ENCODE measurements at places on chromosomes 6 and 20.

DNA sequence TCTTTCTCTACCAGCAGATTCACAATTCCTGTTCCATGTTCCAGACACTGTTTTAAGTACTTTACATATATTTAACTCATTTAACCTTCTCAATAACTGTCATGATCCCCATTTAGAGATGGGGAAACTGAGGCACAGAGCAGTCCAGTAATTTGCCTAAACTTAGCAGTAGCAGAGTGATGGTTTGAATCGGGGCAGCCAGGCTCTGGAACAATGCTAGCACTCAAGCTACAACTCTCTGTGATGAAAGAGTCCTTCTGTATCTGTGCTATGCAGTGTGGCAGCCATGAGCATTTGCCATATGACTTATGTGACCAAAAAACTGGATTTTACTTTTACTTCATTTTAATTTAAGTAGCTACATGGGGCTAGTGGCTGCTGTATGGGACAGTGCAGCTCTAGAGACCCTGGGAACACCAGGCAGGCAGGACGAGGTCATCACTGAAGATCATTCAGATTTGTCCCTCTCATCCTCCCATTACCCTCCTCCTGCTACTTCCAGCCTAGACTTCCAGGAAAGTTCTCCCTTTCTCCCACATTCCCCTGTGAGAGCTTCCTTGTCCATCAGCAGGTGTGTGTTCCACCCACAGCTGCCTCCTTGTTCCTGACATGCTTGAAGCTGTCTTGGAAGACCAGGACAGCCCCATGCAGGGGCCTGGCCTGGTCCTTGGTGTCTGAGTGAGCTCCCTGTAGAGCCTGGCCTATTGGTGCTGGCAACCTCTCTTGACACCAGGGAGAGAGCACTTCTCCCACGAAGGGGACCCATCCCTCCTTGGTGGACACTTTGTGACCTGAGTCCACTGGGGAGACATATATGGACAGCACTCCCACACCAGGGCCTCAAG lies 157.0 kb downstream of the MRPL14 start:
- DNase-seq: no peak

- DNase-seq: no peak
These were observed 4.9 kb downstream of the CLIC5 start for GRCh38 chr6:46010771-46011170.

- no peak for DNase-seq
These were observed 110.6 kb downstream of the SYNDIG1 start for GRCh38 chr20:24580006-24580405.

DNA sequence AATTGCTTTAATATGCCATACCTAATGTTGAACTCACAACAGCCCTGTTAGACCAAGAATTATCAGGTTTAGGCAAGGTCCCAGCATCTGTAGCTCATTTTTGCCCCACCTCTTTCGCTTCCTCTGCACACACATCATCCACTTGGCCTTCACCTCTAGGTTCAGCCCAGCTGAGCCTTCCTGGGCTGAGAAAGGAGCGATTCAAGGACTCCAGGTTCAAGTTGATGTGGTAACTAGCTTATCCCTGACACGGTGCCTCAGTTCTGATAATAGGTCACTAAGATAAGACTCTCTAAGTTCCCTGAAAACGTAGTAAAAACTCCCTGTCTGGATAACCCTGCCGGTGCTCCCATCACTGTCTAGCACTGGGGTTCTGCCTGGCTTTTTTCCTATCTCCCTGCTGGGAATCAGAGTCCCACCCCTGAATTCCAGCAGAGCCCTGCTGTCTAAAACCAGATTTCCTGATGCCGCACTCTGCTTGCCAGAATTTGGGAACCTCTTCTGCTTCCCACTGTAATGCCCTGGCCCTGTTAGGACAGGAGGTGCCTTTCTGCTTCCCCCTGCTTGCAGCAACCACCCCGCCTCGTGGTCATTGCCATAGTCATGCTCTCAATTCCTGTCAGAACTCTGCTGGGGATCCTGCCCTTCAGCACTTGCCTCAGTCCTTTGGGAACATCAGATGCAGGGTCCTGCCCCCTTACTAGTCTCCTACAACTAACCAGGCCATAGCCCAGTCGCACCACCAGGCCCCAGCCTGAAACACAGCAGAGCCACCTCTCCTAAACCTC lies 47.6 kb downstream of the ALDH8A1 start:
- DNase-seq: no peak

Measured in keratinocyte (primary cell).